ENCODE measurements at places on chromosomes 2 and 18.

DNA sequence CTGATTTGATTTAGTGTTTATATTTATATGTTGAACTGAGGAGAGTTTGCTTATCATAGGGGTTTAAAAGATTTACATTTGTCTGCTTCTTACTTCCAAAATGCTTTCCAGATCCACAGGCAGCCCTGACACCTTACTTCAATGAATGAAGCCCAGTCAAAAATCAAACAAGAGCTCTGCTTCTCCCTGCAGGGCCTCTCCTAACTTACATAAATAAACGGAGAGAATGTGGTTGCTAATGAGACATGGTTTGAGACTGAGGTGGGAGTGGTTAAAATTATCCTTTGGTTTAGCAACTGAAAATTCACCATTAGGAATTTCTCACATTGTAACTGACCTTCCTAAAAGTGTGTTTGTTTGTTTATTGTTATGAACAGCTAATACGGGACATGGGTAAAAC, 612.3 kb upstream of the FANCL start:
- no peak overlapping the region for H3K4me3 ChIP-seq
- H3K27me3 ChIP-seq, result no peaks in the 10 kb centered on the region
- H3K4me1 ChIP-seq, result no peaks in the 10 kb centered on the region
- no peak for DNase-seq

GRCh38 chr2:86301711-86302202, 35.7 kb downstream of the REEP1 start:
- H3K4me1 ChIP-seq, result no peaks in the 10 kb centered on the region
- H3K27ac ChIP-seq, result no peak overlapping the region
- no peak overlapping the region for H3K4me3 ChIP-seq
- no peak for DNase-seq
- no peaks in the 10 kb centered on the region for H3K36me3 ChIP-seq

DNA sequence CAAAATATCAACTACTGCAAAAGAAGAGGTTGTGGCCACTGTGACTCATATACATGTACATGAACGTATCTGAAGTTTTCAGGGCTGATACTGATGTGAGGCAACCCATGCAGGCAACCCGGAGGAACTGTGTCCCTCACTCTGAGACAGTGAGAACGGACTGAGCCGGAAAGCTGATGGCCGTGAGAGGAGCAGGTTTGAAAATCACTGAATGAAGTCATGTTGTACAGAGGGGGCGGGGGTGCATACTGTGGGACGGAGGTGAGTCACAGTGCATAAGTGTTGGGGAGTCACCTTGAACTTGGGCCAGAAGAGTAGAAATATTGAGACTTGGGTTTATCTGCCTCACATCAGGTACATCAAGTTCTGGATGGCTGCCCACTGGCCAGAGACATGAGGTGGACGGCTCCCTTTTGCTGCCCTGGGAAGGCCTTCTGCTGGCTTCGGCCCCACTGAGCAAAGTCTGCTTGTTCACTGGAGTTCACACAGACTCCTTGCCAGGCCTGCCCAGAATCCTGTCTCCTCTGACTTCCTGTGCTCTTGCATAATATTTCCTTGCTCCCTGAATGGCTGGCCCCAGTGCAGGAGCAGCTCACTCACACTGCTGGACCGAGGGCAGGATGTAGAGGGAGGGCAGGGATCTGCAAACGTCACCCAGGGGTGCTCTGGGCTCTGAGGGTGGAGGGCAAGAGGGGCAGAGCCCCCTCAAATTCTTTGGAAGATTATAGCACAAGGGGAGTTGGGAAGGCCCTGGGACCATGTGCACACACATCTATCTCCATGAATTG, 18.1 kb downstream of the EPAS1 start:
- no peak overlapping the region for H3K27ac ChIP-seq
- no peaks in the 10 kb centered on the region for H3K4me1 ChIP-seq
- no peaks in the 10 kb centered on the region for H3K27me3 ChIP-seq
- no peak overlapping the region for H3K4me3 ChIP-seq

GRCh38 chr2:163471947-163472346, 263.9 kb downstream of the FIGN start:
- H3K27me3 ChIP-seq, result no peaks in the 10 kb centered on the region
- H3K36me3 ChIP-seq, result no peaks in the 10 kb centered on the region
- H3K27ac ChIP-seq, result no peak overlapping the region
- H3K4me3 ChIP-seq, result no peak overlapping the region
- peak; percentile 2 for DNase-seq

DNA sequence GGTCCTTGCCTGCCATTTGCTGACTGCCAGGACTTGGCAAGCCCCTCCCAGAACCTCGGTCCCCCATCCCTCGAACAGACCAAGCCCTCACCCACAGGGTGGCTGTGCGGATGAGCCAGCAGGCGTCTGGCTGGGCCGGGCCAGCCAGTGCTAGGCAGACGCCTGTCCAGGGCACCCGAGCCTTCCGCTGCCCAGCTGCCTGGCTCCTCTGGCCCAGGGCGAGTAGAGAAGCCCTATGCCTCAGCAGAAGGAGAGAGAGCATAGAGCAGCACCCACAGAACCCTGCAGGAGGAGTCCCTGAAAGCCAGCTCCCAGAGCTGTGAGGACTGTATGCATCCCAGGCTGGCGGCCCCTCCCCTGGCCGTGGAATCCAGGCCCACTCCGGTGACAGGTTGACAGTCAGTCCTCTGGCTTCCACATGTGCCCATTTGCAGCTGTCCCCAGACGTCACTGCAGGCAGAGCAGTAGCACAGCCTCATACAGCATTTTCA, 62.1 kb upstream of the GLI2 start:
- no peaks in the 10 kb centered on the region for H3K36me3 ChIP-seq
- H3K27ac ChIP-seq, result no peak overlapping the region
- no peak for DNase-seq
- H3K4me3 ChIP-seq, result no peak overlapping the region
- H3K4me1 ChIP-seq, result no peaks in the 10 kb centered on the region
